NCI-H2029 (cell line): ENCODE measurements at places on chromosomes 2 and 18.

GRCh38 chr2:61193670-61194561 lies 31.9 kb downstream of the C2orf74 start:
- no peak for DNase-seq

GRCh38 chr2:84856787-84857186 lies 24.1 kb downstream of the TRABD2A start:
- no peak for DNase-seq

DNA sequence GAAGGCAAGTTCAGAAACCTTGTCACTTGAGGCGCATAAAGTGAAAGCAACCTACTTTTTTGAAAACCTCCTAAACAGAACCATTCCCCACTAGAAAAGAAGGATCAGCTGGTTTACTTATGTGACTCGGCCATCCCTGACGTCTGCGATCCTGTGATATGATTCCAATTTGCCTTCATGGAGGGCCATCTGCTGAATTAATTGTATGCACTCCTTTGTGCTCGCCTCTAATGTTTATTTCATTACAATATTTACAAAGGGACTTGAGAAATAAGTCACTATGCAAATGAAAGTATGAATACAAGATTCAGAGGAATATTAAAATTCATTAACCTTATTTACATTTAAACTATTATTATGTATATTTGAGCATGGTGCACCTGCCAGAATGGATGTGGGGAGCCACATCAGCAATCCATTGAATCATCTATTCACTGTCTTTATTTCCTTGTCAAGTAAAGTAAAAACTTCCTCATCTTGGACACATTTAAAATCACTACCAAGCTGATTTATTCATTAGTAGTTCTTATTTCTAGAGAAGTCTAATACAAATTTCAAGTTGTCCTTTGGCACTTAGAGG lies 96.5 kb downstream of the RBM43 start:
- DNase-seq: no peak

DNA sequence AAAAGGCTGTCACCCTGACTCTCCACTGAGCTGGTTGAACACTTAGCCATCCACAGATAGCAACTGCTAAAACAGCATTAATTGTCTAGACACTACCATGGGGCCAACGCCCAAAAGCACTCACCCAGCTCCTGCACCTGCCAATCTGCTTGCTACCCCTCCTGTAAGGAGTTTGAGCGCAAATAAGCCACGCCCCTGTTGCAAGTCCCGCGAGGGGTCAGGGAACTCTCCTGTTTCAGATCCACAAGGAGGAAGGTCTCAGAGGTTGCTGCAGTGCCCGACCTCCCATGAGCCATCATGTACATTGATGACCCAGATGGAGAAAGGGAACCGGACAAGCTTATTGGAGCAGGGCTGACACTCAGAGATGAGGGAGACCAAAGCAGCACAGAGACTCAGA lies 106.8 kb downstream of the ZNF516 start:
- DNase-seq: no peak

- no peak for DNase-seq
Observed at GRCh38 chr2:74747411-74748080, 86.4 kb upstream of the HK2 start.

GRCh38 chr18:6022074-6022444 lies 126.7 kb upstream of the TMEM200C start:
- DNase-seq: no peak

DNA sequence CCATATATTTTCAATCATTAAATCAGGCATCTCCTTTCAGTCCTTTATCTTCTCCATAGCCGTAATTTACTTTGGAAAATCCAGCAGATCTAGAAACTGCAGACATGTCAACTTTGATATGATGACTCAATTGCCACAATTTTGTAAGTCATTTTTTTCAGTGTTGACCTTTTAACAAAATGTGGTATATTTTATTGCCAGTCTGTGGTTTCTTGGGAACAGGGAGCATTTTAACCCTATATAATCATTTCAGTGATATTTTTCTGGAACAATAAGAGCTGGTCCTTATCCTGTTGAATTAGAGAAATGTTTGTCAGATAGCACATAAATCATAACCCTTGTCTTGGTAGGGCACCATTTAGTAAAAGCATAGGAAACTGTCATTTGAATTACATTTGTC lies 90.9 kb upstream of the UBXN4 start:
- no peak for DNase-seq

DNA sequence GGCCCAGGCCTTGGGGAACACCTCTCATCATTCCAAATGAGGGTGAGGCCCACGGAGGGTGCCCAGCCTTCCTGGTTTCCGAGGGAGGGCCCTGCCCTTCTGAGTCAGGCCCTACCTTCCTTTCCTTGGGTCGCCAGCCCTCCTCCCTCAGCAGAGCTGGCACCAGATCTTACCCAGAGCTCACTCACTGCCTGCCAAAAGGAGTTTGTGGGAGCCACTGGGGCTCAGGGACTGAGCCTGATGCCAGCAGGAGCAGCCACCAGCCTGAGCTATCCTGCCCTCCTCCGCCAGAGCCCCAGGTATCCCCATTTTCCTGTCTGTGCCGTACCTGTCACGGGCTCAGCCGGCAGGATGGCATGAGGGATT lies 64.1 kb downstream of the NRP2 start:
- no peak for DNase-seq

DNA sequence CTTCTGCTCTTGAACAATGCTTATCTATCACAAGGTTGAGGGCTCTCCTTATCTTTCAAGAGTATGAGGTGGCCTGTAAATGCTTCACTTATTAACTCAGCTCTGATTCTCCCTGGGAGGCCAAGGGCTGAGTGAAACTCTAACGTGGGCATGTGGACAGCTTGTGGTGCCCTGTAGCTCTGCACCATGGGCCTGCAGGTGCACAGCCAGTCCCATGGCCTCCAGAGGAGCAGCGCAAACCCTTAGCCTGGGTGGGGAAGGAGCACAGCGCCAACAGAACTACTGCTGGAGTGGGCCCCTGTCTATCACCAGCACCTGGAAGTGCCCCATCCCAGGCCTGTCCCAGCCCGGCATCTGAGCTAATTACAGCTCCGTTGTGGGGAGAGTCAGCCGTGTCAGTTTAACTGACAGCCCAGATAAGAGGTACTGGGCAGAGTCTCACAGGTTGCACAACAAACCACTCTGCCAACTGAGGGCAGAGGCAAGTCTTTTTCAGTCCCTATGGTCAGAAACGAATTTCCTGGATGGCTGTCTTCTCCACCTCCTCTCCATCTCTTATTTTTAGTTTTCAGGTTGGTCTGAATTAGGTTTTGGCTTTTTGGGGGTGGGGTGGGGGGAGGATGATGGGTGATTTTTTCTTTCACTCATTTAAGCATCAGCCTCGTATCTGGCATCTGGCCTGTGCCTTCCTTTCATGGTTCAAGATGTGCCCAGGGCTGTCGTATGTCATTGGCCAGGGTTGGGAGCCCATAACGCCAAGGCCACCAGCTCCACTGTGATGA lies 219.5 kb downstream of the BCL2 start:
- no peak for DNase-seq

DNA sequence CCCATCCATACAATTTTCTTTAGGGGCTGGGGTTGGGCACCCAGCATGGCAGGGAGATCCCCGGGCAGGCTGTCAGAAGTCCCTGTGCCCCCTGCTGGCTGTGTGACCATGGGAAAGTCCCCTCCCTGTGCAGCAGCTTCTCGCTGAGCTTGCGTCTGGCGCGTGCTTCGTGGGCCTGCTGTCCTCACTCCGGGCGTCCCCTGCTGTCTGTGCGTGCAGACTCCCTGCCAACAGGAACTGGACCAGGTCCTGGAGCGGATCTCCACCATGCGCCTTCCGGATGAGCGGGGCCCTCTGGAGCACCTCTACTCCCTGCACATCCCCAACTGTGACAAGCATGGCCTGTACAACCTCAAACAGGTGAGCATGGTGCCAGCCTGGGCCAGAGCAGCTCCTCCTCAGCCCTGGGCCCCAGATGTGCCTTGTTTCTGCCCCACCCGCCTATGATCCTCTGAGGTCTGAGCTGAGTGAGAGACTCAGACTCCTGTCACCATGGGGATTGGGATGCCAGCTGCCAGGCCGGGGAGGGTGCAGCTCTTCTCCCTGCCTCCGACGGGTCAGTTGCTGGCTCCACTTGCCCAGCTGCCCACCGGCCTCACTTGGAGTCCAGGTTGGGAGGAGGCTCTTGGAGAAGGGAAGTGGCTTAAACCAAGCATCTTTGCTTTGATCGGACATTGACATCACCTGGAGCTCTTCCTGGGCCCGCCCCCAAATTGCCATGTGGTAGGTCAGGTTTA lies 28.6 kb downstream of the IGFBP2 start:
- DNase-seq: no peak

GRCh38 chr18:48850822-48851598 lies 99.8 kb downstream of the SMAD7 start:
- no peak for DNase-seq

DNA sequence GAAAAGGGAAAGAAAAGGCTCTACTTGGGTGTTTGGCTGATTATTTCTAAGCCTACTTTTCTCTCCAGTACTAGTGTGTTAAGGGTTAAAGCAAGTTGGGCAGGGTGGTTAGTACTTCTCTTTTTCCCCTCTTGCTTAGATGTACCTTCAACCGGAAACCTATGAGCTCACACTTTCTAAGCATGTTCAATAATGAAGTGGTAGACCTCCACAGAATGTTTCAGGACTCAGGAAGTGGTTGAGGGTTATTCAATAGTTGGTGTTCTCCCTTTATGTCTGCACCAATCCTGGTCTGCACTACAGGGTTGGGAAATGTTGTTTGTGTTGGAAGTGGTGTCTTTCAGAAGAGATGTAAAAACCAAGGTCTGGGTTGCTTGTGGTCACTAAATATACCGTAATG lies 137.1 kb downstream of the ZEB2 start:
- DNase-seq: no peak

GRCh38 chr18:58309099-58309498 lies 265.1 kb downstream of the NEDD4L start:
- no peak for DNase-seq

GRCh38 chr18:11366410-11366809 lies 217.0 kb upstream of the PIEZO2 start:
- DNase-seq: no peak

DNA sequence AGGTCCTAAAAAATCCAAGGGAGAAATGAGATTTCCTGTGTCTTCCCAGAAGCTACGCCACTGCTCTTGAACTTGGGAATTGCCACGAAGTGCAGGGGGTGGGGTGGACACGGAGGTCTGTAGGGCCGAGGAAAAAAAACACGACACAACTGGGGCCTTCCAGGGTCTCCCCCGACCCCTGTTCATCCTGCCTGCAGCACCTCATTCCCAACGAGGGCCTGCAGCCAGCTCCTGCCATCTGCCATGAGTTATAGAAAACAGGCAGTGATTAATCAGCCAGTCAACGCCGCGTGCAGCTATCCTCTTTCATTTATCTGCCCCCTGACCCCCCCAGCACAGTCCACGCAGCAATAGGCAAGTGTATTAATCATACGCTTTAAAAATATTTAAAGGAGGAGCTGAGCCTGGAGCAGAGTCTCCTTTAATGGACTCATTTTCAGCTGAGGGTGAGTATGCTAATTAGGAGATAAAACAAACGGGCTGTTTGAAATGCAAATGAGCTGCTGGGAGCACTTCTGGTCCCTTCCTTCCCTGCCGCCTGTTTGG lies 209.9 kb downstream of the TFCP2L1 start:
- peak; percentile 30 for DNase-seq

GRCh38 chr2:128727404-128727803 lies 408.7 kb upstream of the HS6ST1 start:
- DNase-seq: no peak

- no peak for DNase-seq
Observed at GRCh38 chr2:200360364-200360763, 53.9 kb downstream of the SPATS2L start.

DNA sequence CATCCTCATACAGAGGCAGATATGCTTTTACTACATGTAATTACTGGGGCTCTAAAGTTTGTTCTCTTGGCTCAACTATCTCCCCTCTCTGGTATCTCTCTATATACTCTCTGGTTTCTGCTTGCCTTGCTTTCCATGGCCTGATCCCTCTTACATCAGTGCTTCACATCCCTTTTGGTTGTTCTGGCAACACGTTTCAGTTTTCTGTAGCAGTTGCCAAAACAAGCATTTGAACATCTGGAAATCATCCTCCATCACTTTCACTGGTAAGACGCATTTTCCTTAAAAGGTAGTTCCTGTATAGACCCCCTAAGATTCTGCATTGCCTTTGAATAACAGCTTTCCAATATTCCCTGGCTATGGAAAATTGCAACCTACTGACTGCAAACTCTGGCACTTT lies 25.9 kb downstream of the COL5A2 start:
- no peak for DNase-seq

DNA sequence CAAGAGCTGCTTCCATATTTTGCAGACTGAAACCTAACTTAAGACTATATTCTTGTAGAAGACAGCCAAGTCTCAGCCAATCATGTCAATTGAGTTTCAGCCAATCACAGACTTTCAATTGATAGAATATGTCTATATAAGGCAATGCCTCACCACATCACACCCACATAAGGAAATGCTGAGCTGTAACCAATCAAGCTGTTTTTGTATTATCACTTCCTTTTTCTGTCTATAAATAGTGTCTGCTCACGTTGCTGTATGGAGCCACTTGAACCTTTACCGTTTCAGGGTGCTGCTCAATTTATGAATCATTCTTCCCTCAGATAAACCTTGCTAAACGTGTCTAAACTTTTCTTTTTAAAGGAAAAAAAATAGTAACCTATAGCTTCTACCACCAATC lies 1554.4 kb upstream of the LRRTM1 start:
- no peak for DNase-seq

GRCh38 chr2:9793156-9793917 lies 49.9 kb upstream of the TAF1B start:
- no peak for DNase-seq

- no peak for DNase-seq
Observed at GRCh38 chr2:158043181-158043948, 58.3 kb upstream of the UPP2 start.

DNA sequence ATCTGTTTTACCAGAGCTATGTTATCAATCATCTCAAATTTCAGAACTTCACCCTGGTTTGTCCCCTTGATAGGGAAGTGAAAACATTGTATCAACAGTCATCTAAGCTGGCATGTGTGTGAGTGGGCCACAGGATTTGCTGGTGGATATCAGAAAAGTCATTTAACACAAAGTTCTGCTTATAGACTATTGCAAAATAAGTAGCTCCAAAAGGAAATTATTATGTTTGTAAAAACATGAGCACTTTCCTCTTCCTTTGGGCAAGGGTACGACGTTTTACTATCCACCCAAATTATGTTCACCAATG lies 20.7 kb upstream of the COPS8 start:
- DNase-seq: no peak

DNA sequence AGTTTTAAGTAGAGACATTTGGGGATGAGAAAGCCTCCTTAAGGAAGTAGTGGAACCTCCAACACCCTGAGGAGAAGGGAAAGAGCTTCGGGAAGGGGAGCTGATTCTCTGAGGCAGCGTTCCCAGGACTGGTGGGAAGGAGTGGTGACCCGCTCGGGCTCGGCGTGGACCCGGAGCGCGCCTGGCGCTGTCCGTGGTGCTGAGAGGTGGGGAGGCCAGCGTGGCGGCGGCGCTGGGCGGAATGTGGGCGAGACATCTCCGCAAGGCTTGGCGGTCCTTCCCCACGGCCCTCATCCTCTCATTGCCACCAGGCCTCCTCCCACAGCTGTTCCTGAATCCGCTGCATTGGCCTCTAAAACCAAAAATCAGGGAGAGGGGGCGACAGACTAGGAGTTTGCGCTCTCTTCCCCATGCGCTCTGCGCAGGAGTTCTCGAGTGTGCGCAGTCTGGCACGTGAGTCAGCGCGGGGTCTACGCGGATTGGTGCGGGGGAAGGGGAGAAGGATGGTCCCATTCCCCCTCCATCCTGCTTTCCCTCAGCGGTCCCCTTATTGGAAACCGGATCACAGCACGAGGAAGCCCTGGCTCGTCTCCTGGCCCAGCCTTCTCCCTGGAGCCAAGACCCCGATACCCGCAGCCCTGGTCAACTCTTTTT lies 857 bp downstream of the RESP18 start:
- no peak for DNase-seq

- DNase-seq: no peak
Observed at GRCh38 chr18:24488824-24489493, 28.5 kb downstream of the HRH4 start.
